ENCODE measurements at places on chromosomes 7 and 10. TPM values are rescaled to one million over a fixed set of nuclear protein-coding genes. Genes with fewer than 3 reads are reported as not detected.

Gene GARIN1A
- total RNA-seq, result 2.2 TPM

Gene MEST
- total RNA-seq, result 37.4 TPM

Gene SKAP2
- total RNA-seq, result 1.7 TPM

Gene CABCOCO1
- total RNA-seq, result not detected

Gene PTPRN2
- 0.11 TPM for total RNA-seq

Gene CYTH3
- 20.5 TPM for total RNA-seq

Gene UCN3
- not detected for total RNA-seq

Gene WNT2
- not detected for total RNA-seq

Gene MUC3A
- 2.0 TPM for total RNA-seq

Gene CALML5
- total RNA-seq, result not detected

Gene GDF10
- total RNA-seq, result 0.52 TPM
